Stimulated activated CD4-positive, alpha-beta T cell treated with anti-CD3 and anti-CD28 coated beads, Interleukin-1b, Interleukin-23, amount 100 ng/mL, for 1 hour (primary cell): ENCODE measurements at places on chromosomes 6 and 20.

DNA sequence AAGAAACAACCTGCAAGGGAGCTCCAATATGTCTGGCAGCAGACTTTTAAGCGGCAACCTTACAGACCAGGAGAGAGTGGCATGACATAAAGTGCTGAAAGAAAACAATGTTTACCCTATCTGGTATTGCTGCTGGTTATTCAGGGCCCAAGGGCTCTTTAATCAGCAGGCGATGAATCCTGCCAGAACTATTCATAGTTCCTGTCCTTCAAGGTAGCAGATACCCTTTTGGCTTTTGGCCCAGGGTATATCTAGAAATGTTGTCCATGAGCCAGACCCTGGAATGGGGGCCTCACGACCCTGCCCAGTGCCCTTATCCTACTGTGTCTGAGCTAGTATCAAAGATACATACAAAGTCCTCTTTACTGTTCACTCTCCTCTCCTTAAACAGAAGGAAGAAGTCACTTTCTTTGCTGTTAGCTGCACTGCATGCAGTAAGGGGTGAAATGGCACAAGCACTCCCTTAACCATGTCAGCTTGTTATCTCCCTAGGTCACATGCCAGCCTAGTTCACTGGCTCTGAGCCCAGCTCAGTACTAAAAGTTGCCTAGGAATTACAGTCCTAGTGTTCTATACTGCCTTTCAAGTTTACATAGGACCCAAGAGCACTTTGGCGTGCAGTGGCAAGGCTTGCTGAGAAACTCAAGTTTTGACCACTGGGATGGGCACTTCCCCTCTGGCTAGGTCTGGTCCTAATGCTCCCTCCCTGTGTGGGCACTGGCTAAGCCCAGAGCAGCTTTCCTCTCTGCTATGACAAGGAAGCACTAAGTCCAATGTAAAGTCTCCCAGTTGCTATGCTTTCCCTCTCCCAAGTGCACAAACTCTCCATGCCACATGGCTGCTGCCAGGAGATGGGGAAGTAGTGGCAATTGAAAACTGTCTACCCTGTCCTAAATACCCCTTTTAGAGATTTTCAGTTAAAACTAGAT is 122.0 kb downstream of the HTR1B start:
- DNase-seq: no peak

- no peak for DNase-seq
Observed at GRCh38 chr6:127496471-127496870, 22.7 kb downstream of the MTCL3 start.

DNA sequence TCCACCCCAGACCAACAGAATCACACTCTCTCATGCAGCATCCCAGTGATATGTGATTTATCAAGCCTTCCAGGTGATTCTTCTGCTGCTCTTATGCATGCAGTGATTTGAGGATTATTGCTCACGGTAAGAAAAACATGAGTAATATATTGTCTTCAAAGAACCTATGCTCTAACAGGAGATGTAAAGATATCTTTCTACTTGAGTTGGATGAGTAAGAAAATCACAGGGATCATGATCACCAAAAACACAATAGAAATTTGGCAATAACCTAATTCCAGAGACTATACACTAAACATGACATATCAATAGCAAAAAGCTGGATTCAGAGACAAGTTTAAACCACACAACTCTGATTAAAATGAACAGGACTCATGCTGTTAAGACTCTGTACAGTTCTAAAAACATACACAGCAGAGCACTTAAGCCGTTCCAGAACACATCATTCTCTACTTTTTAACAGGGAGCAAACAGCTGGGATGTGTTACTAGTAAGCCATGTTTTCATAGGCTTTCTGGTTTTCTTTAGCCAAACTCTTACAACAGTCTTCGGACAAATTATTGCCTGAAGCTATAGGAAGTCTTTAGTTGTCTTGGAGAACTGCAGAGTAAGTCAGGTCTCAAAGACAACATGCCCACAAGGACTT is 568.6 kb downstream of the HAO1 start:
- no peak for DNase-seq

DNA sequence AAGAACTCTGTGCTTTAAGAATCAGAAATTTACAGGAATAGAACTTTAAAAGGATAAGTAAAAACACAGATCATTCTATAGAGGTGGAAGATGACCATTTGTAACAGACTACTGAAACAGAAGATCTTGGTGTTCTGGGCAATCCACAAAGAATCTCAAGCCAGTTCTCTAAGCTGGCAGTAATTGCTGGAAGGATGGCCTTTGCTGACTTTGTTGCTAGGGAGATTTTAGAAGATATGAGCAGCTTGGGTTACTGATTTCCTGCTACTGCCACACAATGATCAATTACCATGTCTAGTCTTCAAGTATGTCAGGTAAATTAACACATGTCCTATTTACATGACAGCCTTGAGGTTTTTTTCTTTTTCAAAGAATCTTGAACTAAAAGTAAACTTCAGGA is 31.1 kb downstream of the SNAP91 start:
- DNase-seq: no peak

- DNase-seq: no peak
Observed at GRCh38 chr6:41371461-41371991, 36.1 kb downstream of the NCR2 start.

- DNase-seq: no peak
Observed at GRCh38 chr20:50930139-50930975, 880 bp downstream of the ADNP start.

DNA sequence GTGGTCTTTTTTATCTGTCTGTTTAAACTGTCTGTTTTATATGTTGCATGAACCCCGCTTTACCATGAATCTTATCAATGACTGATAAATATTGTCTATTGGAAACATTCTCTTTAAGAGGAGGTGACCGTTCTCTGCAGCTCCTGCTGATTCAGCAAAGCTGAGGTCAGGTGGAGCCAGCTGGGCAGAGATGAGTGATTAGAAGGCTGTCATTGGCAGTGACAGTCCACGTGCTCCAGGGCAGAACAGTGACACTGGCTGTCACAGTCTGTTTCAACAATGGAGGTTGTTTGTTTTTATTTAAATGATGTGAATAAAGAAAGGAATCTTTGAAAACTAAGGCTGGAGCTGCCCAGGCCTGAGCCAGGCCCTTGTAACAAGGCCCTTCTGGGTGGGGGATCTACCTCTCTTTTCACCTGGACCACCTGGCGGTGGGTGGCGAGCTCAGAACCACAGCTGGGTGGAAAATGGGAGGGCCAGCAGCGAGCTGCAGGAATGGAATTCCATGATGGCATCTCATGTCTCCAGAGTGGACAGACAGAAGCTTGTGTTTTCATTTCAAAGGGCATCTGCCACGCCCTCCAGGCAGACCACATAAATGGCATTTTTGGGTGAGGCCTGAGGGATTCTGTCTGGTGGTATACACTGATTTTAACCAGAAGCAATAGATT is 12.6 kb downstream of the SYNJ2 start:
- no peak for DNase-seq

DNA sequence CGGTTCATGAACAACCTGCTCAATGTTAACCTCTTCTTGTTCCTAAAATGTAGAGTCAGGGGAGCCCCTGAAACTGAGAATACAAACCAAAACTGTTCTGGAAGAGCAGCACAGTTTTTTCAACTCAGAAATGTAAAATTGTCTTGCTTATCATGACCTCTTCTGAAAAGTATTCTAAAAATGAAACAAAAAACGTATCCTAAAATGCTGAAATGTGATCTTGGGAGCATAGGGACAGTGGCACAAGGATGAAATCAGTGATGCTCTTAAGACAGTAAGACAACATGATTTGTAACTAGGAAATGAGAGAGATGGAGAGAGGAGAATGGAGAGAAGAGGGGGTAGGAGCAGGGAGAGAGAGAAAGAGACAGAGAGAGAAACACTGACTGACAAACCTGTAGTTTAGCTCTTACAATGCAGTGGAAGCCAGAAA is 27.5 kb downstream of the NCOA7 start:
- DNase-seq: no peak

- no peak for DNase-seq
Observed at GRCh38 chr20:12049125-12049524, 131.4 kb downstream of the BTBD3 start.

- DNase-seq: no peak
Observed at GRCh38 chr20:9323622-9324021, 190.8 kb upstream of the LAMP5 start.

DNA sequence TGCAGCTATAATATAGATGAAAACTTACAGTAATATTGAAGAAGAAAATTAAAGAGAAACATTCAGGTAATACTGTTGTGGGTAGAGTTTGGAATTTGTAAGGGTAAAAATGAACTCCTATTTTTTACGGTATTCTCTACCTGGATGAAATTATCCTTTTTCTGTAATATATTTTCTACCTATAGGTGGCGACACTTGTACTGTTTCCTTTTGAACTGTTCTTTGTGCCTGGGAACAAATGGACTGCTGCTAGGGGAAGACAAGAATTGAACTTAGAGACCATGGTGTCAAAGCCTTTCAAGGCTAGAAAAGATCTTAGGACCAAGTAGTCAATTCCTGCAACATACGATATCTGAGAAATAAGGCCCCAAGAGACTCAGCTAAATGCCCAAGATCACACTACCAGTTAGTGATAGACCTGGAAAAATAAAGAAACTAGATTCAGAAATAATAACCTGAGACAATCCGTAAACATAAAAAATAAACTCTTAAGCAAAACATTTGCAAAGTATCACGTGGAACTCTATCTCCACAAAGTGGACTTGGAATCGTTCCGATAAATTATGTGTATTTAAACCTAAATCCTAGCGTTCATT is 383.8 kb downstream of the TFAP2A start:
- DNase-seq: no peak
